ENCODE measurements at places on chromosomes 12 and 14.

GRCh38 chr12:104939089-104939488 is 19.0 kb downstream of the SLC41A2 start:
- DNase-seq = no peak

- DNase-seq = no peak
These were observed 41.2 kb downstream of the SLC6A12 start for GRCh38 chr12:172732-173161.

DNA sequence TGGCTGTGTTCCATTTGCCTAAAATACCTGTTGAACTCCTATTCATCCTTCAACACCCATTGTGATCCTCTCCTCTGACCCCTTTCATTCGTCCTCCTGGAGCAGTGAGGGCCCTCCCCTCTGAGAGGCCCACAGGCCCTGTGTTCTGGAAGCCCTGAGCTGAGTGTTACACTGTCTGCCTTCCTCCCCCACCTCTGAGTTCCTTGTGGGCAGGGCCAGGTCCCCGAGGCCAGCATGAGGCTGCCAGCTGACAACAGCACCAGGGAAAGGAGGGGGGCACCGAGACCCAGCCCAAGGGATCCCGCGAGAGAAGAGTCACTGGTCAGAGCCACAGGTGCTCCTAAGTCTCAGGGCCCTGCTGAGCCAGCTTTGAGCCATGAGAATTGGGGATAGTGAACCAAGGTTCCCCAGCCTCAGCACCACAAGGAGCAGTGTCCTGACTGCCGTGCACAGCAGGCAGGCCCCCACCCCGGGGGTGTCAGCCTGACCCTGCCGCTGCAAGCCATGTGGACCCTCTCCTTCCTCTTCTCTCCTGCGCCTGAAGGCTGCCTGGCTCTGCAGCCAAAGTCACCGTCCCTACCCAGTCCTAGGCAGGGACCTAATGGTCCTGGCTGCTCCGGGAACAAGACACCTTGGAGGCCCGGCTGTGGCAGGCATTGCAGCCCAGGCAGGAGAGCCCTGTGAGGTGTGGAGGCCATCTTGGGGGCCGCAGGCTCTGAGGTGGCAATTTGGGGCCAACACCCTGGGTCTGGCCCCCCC is 52.5 kb downstream of the BEGAIN start:
- peak; percentile 7 for DNase-seq

DNA sequence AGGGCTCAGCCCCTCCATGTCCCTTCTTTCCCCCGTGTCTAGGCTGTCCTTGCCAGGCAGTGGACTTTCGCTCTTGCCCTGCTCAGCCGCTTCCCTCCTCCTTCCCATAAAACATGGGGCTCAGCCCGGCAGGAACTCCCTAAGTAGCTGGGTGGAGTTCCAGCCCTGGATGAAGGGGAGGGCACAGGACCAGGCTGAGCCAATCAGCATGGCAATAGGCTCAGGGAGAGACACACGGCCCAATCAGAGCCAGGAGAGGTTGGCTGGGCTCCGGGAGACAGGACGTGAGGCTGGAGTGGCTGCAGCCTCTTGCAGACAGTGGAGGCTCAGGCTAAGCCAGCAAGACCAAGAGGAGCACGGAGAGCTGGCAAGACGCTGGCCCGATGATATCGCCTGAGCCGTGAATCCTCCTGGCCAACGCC is 54.3 kb downstream of the GALNT9 start:
- no peak for DNase-seq

DNA sequence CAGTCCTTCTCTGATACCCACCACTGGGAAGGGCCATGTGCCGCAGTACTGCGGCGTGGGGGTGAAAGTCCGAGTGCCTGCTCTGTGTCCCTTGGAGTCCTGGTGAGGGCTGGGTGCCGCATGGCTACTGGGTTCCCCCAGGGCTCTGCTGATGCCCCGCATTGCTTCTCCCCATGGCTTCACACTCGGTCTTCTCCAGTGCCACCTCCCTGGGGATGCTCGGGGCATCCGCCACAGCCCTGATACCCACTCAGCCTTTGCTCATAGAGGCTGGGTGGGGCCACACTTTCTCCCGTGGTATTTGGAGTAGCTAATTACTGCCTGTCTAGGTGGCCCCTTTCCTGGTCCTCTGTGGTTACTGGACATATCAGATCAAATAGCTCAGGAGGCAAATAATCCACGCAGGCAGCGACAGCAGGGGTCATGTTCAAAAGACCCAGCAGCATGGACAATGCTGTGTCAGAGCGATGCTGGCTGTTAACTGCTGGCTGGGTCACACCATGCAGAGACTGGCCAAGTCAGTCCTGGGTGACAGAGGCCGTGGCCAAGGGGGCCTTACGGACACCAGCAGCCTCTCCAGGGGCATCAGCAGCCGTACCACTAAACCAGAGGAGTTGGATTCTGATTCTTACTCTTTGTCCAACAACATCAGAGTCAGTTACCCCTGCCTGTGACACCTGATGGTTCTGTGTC is 106.5 kb downstream of the ADGRD1 start:
- DNase-seq = no peak
